ENCODE measurements at places on chromosomes 3 and 15.

- DNase-seq: no peak
Measured at GRCh38 chr15:74252721-74253120, 16.6 kb downstream of the CCDC33 start.

GRCh38 chr3:128252083-128252482 lies 98.8 kb downstream of the EEFSEC start:
- no peak for DNase-seq

- no peak for DNase-seq
Measured at GRCh38 chr3:158672215-158673176, at the start of gene LXN. Gene LXN (minus strand): TSS chr3:158672648. CDS start chr3:158672478, 170 bp downstream.

DNA sequence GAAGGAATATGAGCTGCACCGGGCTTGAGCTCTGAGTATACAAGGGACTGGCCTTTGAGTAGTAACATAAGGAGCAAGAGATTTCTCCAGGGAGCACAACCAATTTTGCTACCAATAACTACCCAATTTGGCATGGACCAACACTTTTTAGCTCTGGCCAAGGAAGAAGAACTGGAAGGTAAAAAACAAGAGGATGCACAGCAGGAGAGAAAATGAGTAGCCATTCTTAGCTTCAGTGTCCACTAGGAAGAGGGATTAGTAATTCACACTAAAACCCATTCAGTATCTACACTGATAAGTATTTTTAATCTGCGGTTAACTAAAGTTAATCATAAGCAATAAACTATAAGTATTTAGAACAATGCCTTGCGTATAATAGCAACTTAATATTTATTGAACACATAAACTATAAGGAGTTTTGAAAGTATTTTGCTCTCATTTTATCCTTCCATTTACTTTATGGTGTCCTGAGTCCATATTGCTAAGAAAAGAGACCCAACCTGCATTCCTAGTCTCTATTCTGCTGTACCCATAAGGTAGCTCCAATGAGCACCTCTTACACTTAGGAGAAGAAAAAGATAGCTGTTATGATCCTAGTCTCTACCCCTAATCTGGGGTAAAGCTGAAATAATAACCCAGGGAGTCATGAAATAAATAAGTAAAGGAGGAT lies 268.9 kb downstream of the IGSF11 start:
- DNase-seq: no peak

GRCh38 chr3:197168606-197169005 lies 129.8 kb downstream of the DLG1 start:
- DNase-seq: no peak

GRCh38 chr3:30135190-30135589 lies 471.2 kb upstream of the TGFBR2 start:
- DNase-seq: no peak

DNA sequence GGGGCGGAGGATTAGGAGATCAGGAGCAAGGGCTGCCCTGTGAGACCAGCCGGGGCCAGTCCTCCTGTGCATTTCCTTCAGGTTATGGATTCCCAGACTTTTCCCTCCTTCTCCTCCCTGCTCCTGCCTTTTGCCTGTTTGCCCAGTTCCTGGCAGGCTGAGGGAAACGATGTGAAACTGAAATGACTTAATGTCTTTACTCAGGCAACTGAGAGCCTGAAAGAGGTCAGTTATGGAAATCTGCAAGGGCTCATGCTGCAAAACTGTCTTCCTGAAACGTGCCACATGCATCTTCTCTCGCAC lies 57.2 kb downstream of the MESD start:
- DNase-seq: no peak

- DNase-seq: no peak
Measured at GRCh38 chr3:54888873-54889272, 39.0 kb downstream of the LRTM1 start.

DNA sequence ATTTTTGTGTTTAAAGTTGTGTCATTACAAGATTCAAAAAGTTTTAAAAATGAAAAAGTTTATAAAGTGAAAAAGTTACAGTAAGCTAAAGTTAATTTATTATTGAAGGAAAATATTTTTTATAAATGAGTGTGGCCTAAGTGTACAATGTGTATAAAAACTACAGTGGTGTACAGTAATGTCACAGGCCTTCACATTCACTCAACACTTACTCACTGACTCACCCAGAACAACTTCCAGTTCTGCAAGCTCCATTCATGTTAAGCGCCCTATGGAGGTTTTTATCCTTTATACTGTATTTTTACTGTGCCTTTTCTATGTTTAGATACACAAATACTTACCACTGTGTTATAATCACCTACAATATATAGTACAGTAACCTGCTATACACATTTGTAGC lies 76.3 kb downstream of the DTWD1 start:
- DNase-seq: no peak

DNA sequence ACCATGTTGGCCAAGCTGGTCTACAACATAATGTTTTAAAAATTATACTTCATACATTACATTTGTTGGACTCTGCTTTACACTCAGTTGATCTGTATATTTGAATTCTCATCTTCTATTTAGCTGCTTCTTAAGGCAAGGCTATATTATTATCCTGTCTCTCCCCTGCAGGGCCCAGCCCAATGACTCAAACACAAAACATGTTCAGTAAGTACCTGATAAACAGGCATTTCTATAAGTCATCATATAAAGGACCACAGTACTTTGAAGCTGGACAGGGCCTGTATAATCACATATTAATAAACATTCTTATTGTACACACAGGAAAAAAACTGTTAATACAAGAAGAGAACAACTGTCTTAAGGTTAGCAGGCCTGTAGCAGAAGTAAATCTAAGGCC lies 36.2 kb downstream of the NGLY1 start:
- no peak for DNase-seq

GRCh38 chr3:176579711-176580185 lies 617.5 kb downstream of the TBL1XR1 start:
- no peak for DNase-seq
